ENCODE measurements at places on chromosomes 13 and 19.
A peak's percentile ranks its signal among the peaks of the same experiment; 100 is the strongest.

GRCh38 chr19:4391701-4392483 is 8.5 kb downstream of the SH3GL1 start:
- DNase-seq, result no peak

DNA sequence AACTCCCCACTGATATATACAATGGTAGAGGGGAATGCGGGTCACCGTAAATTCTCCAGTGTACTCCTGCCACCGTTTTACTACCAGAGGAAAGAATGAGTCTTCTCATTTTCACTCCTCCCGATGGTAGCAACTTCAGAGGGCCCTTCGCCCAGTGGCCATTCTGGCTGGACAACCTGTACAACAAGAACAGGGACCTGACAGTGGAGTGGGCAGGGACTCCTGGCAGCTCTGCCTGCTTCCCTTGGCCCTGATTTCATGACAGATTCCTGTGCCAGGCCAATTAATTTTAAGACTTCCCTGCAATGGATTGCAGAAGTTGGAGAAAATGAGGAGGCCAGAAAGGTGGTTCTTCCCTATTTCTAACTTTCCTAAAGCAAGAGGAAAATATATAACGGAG is 148.9 kb downstream of the GPC6 start:
- DNase-seq, result no peak

DNA sequence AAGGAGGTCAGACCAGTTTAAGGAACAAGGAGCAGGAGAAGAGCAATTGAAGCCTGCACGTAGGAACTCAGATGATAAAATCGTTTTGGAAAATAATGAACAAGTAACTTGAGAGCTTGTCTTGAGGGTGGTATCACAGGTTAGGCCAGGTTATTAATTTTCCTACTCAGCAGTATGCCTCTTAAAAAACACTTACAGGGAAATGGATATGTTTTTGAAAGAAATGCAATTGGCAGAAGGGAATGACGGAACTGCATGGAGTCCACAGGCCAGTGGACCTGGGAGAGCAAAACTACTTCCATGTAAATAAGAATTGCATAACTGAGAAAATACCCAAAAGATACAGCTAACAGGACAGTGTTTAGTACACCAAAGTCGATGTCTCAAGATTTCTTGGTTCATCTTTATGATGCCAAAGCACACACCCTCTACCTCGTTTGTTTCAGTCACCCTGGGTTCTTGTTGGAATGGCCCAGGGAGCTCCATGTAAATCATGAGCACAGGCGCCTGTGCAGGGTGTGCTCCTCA is 35.2 kb downstream of the MBNL2 start:
- no peak for DNase-seq

GRCh38 chr19:35142606-35143230 is 337 bp upstream of the FXYD7 start:
- DNase-seq, result peak; percentile 64

- DNase-seq, result no peak
Measured at GRCh38 chr13:21694831-21695230, 24.0 kb downstream of the FGF9 start.

DNA sequence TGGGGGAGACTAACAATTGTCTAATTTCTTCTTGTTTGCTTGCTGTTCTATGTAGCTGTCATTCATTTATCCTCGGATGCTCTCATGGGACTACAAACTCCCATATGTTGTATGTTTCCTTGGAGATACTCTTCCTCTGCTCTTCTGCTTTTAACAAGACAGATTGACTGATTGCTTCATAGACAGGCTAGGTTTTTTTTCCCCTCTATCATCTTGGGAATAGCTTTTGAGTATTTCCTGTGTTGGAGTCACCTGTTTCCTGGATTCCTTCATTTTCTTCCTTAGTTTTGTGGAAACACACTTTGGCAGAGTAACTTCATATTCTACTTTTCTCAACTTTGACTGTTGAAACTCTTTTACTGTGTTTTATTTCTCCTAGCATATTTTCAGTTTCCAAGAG is 27.6 kb downstream of the EDNRB start:
- DNase-seq, result no peak

GRCh38 chr19:2573916-2574315 is 98.0 kb downstream of the GADD45B start:
- DNase-seq, result no peak

Measured in activated CD4-positive, CD25-positive, alpha-beta regulatory T cell (primary cell).